Stimulated activated CD8-positive, alpha-beta memory T cell treated with anti-CD3 and anti-CD28 coated beads, Interleukin-15, amount 100 ng/mL, for 4 hours (primary cell): ENCODE measurements at places on chromosomes 12 and 14.

DNA sequence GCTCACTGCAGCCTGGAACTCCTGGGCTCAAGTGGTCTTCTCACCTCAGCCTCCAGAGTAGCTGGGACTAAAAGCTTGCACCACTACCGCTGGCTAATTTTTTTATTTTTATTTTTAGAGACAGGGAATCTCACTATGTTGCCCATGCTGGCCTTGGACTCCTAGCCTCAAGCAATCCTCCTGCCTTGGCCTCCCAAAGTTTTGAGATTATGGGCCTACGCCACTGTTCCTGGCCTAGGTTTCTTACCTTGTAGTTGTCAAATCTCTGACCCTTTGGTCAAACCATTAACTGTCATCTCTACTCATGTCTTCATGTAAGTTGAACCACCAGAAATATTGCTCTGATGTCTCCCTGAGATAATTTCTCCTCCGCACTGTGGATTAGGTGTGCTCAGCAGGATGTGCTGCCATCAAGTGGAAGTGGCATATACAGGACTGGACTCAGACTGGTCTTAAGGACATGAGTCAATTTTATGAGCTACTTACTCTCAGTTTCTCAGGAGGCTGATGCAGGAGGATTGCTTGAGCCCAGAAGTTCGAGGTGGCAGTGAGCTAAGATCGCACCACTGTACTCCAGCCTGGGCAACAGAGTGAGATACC, 28.5 kb downstream of the ACTR6 start:
- DNase-seq: no peak

DNA sequence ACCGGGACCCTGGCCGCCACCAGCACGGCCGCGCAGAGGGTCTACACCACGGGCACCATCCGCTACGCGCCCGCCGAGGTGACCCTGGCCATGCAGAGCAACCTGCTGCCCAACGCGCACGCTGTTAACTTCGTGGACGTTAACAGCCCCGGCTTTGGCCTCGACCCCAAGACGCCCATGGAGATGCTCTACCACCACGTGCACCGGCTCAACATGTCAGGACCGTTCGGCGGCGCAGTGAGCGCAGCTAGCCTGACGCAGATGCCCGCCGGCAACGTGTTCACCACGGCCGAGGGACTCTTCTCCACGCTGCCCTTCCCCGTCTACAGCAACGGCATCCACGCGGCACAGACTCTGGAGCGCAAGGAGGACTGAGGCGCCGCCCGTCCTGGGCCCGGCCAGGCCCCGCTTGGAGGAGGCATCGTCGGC, 150.1 kb downstream of the EGLN3 start:
- DNase-seq: no peak

DNA sequence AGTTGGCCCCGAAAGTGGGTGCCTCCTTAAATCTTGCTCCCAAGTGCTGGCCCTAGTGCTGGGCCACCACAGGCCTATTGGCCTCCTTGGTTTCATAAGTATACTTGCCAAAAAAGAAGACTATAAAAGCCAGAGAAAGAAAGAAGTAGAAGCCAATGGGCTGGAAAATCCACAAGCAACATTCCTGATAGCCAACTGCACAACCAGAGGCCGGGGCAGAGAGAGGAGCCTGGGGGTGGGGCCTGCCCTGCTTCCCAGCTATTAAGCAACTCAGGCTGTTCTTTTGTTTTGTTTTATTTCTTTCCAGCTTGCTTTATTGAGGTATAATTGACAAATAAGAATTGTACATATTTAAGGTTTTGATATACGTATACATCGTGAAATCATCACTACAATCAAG, 177.2 kb upstream of the NTF3 start:
- no peak for DNase-seq

- DNase-seq: no peak
These were observed 117.3 kb downstream of the BICD1 start for GRCh38 chr12:32223941-32224340.

DNA sequence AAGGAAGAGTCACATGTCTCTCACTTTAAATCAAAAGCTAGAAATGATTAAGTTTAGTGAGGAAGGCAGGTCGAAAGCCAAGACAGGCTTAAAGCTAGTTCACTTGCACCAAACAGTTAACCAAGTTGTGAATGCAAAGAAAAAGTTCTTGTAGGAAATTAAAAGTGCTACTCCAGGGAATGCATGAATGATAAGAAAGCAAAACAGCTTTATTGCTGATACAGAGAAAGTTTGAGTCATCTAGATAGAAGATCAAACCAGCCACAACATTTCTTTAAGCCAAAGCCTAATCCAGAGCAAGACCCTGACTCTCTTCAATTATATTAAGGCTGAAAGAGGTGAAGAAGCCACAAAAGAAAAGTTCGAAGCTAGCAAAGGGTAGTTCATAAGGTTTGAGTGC, 193.6 kb downstream of the MSRB3 start:
- no peak for DNase-seq

DNA sequence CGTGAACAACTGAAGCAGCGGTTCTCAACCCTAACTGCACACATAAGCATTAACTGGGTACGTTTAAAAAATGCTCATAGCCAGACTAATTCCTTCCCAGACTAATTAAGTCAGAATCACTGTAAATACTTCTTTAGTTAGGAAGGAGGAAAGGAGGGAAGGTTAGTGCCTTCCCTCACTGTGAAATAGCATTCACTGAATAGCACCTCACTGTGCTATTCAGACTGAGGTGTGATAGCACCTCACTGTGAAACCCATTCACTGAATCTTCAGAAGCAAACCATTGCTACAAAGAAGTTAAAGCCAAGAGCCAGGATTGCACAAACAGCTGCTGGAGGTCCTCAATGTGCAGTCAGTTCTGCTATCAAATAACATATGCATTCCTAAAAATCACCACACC, 58.8 kb downstream of the RTN1 start:
- DNase-seq: no peak

DNA sequence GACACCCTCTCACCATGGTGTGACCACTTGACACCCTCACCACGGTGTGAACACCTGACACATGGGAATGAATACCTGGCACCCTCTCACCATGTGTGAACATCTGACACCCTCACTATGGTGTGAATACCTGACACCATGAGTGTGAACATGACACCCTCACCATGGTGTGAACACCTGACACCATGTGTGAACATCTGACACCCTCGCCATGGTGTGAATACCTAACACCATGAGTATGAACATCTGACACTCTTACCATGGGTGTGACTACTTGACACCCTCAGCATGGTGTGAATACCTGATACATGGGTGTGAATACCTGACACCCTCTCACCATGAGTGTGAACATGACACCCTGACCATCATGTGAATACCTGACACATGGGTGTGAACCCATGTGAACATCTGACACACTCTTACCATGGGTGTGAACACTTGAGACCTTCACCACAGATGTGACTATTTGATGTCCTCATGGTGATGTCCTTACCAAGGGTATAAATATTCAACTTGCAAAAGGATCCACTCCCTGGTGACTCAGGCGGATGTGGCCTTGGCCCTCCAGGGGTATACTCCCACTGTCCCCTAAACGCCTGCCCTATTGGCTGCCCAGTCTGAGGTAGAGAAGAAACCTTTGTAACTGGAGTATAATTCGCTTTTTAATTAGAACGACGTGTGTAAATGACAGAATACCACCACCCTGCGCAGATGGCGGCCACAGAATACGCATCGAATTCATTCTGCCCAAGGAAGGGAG, 29.1 kb downstream of the RFLNA start:
- no peak for DNase-seq

- no peak for DNase-seq
These were observed 34.1 kb downstream of the ERGIC2 start for GRCh38 chr12:29346769-29347421.

DNA sequence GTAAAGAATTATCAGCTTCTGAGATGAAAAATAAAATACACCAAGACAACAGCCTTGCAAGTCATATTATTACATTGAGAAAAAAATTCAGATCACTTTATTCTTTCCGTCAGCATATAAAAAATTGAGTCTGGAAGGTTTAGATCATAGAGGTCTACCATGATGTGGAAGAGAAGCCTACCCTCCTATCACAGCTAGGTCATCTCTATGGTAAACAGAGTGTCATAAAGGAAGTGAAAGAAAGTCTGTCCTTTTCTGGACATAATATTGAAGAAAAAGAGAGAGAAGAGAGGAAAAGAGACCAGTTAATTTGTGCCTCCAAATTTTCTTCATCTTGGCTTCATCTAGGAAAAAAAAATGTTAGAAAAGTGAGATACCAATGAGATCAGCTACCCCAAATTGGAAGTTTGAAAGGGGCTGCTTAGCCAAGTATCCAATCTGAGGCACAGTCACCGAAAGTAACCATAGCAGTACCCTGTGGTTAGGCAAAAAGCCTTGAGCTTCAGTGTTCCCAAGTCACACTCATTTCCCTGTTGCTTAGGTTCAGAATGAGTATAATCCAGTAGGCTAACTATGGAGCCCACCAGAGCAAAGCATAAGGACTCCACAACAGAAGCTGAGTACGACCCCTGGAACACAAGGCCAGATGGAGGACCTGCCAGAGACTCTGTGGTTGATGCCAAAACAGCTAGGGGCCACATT, 38.1 kb downstream of the DUSP6 start:
- no peak for DNase-seq

DNA sequence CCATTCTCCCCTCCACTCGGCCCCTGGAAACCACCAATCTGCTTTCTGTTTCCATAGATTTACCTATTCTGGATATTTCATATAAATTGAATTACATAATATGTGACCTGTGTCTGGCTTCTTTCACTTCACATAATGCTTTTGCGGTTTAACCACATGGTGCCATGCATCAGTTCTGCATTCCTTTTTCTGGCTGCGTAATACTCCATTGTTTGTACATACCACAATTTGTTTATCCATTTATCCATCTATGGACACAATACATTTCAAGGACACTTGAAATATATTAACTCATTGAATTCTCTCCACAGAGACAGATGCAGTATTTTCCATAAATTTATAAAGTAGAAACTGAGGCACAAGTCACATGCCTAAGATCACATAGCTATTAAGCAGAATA, 110.3 kb upstream of the ETV6 start:
- DNase-seq: no peak

DNA sequence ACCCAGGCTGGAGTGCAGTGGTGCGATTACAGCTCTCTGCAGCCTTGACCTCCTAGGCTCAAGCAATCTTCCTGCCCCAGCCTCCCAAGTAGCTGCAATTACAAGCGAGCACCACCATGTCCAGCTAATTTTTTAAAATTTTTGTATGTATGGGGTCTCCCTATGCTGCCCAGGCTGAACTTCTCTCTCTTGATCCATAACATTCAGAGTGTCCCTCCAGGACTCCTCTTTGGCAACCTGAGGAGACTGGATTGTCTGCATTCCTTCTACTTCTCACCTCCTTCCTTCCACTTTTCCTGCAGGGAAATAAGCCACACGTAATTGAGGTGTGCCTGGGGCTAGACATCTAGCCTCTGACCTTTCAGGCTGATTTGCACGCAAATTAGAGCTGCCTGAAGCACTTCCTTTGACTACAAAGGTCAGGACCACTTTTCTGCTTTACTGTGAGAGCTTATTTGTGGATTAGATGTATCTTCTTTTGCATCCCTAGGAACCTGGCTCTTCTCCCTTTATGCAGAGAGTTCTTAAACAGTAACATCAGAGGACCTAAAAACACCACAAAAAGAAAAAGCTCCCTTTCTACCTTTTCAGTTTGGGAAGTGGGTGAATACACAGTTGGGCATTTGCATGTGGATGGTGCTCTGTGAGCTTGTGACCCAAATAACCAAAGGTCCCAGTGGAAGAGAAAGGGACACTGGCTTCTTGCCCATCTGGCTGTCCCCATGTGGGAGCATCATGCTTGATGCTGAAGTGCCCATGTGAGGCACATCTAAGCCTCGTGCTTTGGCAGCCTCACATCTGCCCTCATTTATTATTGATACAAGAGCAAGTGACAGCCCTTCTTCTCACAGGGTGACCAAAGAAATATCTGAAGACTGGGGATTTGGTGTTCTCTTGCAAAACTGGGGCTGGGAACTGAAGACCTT, 33.5 kb downstream of the PYGL start:
- no peak for DNase-seq

GRCh38 chr12:21771311-21771710, 3.2 kb downstream of the KCNJ8 start:
- no peak for DNase-seq

DNA sequence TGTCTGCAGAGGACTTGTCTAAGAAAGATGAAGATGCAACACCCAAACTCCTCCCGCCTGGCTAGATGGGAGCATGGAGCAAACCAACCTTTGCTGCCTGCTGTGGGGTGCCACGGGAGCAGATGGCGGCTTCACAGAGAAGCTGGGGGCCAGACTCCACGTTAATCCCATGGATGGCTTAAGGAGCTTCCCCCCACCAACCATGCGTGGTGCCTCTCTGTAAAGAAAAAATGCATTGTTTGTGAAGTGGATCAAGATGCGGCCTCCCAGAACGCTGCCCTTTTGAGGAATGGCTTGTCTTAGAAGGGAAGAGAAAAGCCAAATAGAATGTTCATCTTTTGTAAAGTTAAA, 15.6 kb downstream of the MVK start:
- no peak for DNase-seq

DNA sequence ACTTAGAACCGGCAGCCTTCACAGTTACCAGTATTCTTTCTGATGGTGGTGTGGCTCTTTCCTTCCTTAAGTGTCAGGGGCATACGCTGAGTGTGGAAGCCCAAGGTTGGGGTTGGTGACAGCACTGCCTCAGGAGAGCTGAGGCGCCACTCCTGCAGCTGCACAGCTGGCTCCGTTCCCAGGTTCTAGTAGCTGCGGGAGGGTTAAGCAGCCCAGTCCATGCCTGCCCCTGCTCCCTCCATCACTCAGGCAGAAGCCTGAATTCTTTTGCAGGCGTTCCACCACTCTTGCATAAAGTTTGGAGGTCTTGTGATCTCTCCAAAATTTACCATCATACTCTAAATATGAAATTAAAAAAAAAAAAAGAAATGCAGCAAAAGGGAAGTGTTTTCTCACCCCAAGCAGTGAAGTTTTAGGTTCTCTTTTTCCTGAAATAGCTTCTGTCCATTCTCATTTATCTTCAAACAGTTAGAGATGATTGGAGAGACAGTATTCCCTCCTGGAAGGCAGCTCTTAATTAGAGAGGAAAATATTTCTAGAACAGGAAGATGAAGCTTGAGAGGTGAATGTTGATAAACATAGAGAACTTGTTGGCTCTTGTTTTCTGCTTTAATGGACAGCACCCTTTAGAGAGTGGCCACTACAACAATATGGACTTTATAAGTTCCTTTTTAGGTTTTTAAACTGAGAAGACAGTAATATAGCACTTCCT, 136.1 kb downstream of the FGD4 start:
- no peak for DNase-seq

GRCh38 chr12:25131270-25131669, 63.7 kb downstream of the DNAI7 start:
- DNase-seq: no peak

GRCh38 chr14:100384819-100385813, 62.0 kb downstream of the SLC25A47 start:
- DNase-seq: no peak

GRCh38 chr12:67147447-67147846, 121.7 kb upstream of the CAND1 start:
- no peak for DNase-seq

GRCh38 chr14:94098326-94098992, 12.1 kb upstream of the IFI27 start:
- DNase-seq: no peak

GRCh38 chr14:64201296-64201695, 92.9 kb downstream of the ESR2 start:
- no peak for DNase-seq
